NCI-H2081 (cell line): ENCODE measurements at places on chromosomes 7 and 10.

DNA sequence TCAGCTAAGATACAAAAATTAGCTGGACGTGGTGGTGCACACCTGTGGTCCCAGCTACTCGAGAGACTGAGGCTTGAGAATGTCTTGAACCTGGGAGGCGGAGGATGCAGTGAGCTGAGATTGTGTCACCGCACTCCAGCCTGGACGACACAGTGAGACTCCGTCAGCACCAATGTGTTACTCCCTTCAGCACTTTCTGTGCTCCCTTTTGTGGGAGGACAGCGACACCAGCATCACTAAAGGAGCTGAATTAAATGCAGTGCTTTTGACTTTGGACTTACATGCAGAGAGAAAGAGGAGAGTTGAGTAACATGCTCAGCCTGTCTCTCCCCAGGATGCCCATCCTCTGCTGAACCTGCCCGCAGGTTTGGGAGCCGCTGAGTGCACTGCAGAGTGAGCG is 92.2 kb upstream of the RHEB start:
- DNase-seq, result no peak

GRCh38 chr10:129613377-129613980 is 146.4 kb downstream of the MGMT start:
- DNase-seq, result no peak

GRCh38 chr10:52915391-52915790 is 142.8 kb upstream of the MBL2 start:
- no peak for DNase-seq

- DNase-seq, result peak; percentile 31
Observed at GRCh38 chr7:95725205-95725604, 47.1 kb upstream of the DYNC1I1 start.

DNA sequence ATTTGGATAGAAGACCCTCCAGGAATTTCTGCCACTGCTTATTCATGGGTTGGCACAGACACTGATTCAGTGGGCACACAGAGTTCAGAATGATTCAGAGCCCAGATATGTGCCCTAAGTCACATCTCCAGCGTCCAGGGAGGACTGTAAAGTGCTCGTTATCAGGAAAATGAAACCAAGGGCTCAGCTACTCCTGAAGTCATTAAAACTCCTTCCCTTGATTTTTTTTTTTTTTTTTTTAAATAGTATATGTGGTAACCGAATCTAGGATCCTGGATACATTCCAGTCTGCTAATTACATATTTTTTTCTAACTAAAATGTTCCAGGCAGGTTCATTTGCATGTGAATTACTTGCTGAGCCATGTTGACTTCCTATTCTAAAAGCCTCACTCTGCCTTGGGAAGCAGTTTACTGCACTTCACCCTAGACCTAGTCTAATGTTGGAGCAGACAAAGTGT is 34.7 kb downstream of the MET start:
- DNase-seq, result peak; percentile 22

GRCh38 chr7:5637415-5637814 is 144.0 kb downstream of the RNF216 start:
- no peak for DNase-seq

DNA sequence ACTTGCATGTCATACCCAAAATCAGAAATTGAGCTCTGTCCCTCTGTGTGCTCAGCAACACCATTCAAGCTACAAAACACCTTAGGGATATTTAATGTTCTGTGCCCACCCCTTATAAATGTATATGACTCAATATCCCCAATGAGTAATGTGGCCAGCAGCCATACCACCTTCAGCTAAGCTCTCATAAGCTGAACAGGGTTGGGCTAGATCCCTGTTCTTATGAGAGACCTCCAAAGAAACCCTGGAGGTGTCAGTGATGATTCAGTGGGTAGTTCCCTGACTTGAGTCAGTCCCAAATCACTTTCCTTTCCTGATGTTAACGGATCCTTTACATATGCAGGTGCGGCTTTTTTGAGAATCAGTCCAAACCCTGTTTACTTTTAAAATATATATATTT is 253.8 kb downstream of the CREB5 start:
- no peak for DNase-seq

DNA sequence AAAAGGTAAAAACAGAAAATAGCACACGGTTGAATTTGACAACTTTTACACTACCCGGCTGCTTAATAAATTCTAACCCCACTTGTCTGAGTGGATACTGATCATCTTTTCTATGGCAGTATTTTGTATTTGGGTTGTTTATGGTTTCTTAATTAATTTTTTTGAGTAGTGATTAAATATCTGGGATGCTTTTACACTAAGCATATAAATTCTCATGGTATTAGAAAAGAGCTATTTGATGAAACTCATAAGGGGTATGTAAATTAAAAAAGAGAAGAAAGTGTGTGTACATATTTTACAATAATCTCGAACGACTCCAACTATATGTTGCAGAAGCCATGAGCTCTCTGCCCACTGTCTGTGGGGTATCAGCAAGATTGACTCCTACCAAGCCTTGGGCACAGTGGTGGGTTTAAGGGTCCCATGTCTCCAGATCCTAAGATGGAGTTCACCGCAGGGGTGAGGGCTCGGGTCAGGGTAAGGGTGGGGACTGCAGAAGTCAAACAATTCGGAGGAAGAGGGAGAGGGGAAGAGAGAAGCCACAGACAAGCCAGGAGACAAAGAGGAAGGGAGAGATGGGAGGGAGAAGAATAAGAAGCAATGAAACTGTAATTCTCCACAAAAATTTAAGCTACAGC is 7.6 kb upstream of the HOXA13 start:
- no peak for DNase-seq

DNA sequence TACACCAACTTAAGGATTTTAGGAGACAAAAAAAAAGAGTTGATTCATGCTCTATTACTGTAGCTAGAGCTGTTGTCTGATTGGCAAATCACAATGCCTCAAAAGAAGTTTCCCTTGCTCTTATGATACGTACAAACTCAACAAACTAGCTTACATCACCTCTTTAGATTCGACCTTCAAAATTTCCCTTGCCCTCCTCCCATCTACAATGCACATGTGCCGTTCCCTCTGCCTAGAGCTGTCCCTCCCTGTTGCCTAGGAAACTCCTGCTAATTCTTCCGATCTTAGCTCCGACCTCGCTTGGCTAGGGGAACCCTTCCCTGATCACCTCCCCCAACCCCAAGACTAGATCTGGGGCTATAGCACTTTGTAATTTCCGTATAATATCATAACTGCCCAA is 55.4 kb downstream of the MAP3K8 start:
- DNase-seq, result no peak

GRCh38 chr10:16049050-16049449 is 188.7 kb upstream of the MINDY3 start:
- DNase-seq, result no peak

DNA sequence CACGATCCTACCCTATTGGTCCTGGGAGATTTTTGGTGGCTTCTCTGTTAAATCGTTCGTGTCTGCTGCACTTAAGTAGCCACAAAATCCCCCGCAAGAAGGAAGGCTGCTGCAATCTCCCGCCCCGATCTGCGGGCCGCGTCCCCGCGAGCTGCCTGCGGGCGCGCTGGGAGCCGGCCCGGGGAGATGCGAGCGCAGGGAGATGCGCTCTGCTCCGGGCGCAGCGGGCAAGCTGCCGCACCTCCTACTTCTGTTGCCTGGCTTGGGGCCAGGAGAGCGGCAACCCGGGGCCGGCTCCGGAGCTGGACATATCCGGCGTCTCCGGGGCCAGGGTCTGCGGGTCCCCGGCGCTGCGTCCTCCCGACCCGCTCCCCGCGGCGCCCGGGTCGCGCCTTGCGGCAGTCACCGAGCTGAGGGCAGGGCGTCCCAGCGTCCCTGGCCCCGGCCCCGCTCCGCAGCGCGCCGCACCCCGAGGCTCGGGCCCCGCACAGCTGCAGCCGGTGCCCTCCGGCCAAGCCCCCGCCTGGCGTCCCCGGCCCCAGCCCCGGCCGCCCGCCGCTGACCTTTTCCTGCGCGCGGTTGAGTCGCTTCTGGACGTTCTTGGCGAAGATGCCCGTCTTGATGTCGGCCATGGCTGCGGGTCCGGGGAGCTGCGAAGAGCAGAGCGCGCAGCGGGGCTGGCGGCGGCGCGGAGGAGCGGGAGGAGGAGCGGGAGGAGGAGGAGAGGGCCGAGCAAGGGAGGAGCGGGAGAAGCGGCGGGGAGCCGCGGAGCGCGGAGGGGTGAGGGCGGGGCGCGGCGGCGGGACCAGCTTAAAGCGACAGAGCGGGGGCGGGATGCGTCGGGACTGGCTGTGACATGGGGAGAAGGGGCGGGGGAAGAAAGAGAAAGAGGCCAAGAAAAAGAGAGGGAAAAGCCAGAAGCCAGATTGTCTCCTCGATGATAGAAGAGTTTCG is at the start of gene AMPH:
Gene AMPH (minus strand): TSS at position 654 of the 954 bp plus-strand sequence. CDS start 22 bp downstream, at position 632.
- DNase-seq, result peak; percentile 56

DNA sequence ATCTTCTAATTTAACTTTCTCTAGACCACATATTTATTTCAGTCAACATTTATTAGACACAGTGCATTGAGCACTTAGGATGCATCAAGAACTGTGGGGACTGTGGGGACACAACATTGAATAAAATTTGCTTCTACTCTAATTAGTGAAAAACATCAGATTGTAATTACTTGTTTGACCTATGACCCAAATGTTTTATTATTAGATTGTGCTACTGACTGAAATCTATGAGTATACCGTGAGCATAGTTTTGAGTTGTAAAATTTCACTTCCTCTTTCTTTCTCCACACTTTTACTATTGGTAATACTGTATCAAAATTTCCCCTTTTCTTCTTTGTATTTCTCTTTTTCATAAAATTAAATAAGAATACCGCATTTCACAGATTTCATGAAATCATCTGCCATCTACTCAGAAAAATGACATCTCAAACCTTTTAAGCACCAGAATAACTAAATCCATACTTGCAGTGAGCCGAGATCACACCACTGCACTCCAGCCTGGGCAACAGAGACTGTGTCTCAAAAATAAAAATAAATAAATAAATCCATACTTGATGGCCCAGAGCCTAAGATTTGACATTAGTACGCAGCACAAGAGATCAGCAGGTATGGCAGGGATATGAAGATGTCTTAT is 25.4 kb upstream of the INPP5F start:
- no peak for DNase-seq

GRCh38 chr10:44684661-44685060 is 226.5 kb upstream of the TMEM72 start:
- DNase-seq, result no peak

DNA sequence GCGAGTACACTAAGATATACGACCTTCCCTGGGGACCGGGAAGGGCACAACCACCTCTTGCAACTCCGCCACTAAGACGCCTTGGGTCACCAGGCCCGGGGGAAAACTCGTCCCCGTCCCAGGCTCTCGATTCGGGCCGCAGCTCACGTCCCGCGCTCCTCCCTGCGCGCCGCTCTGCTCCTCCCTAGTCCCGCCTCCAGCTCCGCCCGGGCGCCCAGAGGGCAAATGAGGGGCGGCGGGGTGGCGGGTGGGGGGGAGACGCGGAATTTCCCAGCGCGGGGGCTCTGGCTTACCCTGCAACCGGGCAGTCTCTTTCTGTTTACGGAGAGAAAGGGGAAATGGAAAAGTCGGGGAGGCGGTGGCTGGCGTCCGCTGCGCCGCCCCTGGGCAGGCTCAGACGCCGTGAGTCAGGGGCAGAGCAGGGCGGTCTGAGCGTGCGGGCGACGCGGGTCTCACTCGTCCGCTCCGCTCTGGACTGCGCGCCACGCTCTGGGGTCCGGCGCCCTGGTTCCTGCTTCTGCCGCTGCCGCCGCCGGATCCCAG is at the start of gene MAP3K8:
Gene MAP3K8 (plus strand): TSS at position 455 of the 543 bp plus-strand sequence. CDS start 4,755 bp downstream, outside the sequence.
- DNase-seq, result peak; percentile 23

DNA sequence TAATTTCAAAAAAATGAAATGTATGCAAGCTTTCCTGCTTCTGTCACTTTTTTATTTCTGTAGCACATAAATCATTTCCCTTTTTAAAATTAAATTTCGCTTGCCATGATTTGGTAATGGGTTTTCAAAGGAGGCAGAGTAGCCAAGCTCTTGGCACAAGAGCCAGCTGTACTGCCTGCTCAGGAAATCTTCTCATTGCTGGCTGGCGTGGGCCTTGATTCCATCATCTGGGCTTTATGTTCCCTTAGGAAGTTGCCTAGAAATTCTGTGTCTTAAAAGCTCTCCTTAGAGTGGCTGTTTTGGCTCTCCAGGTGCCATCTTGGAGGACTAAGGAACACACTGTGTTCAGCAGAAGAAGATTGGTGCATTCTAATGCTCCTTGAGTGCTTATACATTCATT is 107.4 kb downstream of the ARID5B start:
- DNase-seq, result no peak

DNA sequence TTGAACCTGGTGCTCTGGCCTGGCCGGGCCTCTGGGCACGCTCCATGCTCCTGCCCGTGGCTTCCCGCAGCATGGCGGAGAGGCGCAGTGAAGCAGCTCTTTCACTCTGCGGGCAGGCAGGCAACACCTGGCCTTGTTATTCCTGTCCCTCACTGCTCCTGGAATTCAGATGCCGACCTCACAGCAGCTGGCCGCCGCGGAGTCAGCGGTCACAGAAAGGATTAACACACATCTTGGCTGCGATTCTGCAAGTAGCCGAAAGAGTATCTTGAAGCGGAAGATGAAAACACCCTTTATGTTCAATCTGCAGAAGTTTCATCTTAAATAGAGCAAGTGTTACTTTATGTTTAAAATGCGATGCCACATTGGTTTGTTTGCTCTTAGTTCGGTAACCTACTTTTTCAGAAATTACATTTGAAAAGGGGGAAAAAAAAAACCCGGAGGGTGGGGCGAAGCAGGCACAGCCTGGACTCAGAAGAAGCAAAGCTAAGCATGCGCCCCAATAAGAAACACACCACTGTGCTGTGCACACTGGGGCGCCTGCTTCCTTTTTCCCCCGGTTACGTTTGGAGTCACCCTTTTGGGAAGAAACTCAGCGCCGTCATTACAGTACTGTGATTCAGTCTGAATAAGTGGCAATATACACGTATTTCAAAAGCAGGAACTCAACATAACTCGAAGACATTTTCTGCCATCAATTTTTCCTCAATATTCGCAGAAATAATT is 42.3 kb downstream of the BRI3 start:
- no peak for DNase-seq

DNA sequence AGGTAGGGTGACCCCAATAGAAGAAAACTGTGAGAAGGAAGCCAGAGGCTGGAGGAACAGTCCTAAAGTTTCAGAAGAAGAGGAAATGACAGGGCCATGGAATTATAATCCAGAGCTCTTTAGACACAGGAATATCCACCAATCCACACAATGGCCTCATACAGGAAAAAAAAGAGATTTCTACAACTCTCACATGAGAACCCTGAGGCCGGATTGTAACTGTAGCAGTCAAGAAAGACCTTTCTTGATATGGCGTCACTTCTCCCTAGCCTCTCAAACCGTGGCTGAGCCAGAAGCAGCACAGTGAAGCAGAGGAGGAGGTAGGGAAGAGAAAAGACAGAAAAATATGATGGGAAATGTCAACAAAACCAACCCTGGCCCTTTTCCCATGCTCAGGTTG is 76.9 kb downstream of the RAPGEF5 start:
- no peak for DNase-seq

DNA sequence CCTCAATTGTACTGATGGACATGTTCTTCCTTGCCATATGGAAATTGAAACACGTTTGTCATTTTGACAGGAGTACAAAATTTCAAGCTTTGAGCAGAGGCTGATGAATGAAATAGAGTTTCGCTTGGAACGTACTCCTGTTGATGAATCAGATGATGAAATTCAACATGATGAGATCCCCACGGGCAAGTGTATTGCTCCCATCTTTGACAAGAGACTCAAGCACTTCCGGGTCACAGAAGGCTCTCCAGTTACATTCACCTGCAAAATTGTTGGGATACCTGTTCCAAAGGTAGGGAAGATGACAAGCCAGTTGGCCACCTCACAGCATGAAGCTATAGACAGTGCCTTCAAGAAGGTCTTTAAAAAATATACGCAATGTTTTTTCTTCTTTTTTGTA is 43.1 kb downstream of the ATOH7 start:
- no peak for DNase-seq
